ENCODE measurements at places on chromosomes 12 and 14.
A peak's percentile ranks its signal among the peaks of the same experiment; 100 is the strongest.

DNA sequence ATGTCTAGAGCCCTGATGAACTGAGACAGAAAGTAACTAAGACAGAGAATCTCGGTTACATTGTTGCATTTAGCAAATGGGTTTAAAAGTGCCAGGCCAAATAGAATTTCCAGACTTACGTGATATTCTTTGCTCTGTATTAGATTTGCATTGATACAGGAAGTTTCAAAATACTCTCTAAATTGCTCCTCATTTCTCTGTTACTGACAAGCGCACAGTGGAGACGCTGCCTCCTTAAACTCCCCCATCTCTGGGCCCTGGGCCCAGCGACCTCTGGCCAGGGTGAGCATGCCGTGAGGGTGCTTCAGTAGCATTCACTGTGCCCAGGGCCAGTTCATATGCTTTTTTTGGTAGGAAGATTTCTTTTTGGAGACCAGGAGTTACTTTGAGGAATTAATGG lies 22.9 kb upstream of the EVL start:
- no peak for DNase-seq

DNA sequence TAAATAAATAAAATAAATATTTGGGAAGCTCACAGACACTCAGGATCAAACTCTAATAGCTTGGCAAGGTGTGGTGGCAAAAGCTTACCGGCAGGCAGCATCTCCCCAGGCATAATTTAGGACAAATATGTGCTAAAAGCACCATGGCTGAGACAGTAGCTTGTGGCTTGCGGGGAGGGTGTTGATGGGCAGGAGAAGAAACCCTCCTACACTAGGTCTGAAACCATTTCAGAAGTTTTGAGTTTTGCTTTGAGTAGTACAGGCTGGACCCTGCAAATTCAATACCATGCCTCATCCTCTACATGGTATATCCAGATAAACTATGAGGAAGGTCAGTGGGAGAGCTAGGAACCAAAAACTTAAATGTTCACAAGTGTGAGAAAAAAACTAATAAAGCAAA lies 33.1 kb downstream of the MAP3K9 start:
- DNase-seq = no peak

DNA sequence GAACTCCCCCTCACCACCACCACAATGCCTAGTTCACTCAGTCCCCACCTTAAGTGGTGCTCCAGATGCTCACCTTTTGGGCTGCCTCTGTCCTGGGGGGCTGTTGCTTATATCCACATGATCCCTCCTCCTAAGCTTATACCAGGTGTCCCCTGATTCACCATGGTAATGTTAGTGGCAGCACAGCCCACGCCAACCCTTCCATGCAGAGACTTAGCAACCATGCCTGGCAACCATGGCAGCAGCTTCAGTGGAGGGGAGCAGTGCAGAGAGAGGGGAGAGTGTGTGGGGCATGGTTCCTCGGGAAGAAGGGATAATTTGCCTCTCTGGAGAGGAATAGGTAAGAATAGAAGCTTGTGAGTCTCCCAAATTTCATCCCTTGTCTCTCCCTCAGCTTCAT lies 1.2 kb upstream of the DDN start:
- no peak for DNase-seq

DNA sequence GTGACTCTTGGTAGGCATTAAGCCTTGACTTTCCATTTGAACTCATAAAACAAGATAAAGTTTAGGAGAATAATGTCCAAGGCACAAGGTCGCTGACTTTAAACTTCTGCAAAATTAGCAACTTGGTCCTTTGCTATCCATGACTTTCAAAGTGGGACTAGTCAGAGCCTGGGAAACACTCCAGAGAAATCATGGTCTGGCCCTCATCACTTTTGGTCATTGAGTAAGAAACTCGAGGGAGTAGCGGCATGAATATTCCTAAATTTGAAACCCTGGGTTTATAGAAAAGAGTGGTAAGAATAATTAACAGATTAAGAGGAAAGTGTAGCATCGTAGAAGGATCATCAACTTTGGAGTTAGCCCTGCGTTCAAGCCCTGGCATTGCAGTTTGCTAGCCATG lies 16.9 kb upstream of the APPL2 start:
- no peak for DNase-seq

DNA sequence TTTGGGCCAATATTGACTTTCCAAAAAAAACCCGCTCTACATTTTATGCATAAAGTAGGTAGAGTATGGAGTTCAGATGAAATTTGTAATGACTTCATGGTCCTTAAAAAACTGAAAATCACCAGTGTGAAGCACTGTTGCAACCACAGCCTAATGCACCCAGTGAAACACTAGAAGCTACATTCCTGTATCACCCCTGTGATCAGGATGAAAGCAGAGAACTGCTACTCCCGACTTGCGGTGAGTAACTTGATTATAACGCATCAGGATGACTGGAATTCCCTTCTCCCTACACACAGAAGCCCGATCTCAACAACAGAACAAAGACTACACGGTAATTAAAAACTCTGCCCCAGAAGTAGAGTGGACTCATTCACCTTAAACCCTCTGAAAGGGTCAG lies 33.8 kb downstream of the SPTB start:
- no peak for DNase-seq

GRCh38 chr14:71497645-71498086 lies 434.6 kb upstream of the RGS6 start:
- DNase-seq = peak; percentile 17

DNA sequence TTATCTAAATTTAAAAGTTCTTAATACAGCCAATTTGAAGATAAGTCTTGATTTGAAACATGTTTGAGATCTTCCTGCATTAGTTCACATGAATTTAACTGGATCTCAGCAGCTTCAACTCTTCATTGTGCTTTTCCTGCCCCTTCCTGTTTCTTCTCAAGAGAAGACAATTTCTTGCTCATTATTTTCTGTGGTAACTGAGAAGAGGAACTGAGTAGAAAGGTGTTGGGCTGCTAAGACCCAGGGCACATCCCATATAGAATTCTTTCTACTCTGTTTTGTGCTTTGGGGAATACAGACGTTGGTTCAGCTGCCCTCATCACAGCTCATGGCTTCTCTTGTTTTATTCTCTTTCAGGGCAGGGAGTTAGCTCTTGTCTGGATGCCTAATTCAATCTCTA lies 110.2 kb downstream of the SNAPC1 start:
- DNase-seq = no peak

GRCh38 chr12:114711689-114712152 lies 27.7 kb upstream of the TBX3 start:
- no peak for DNase-seq

DNA sequence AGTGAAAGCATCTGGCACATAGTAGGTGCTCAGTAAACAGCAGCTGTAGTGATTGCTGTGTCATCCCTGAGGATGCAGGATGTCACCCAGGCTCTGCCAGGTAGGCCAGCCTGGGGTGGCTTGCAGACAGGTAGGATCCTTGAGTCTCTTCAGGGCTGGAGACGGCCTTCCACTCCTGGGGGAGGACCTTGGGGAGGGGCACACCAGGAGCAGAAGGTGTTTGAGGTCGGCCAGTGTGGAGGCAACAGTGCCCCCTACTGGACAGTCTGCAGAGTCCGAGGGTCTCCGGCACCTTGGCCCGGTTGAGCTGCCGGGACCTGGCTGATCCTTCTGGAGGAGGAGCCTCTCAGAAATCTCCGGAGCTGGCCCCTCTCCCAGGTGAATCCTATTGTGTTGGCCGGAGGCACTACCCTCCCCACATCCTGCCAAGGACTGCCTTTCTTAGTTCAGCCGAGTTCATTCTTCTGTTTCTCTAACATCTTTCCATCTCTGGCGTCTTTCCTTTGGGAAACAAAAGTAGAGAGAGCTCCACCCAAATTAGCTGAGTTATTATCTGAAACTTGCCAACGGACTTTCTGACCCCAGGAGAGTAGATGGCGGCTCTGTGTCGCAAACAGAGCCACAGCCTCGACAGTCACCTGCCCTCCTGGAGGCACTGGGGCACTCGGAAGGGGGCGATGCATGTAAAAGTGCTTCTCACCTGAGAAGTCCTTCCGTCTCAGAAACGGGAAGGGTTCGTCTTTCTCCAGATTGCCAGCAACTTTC lies 41.8 kb upstream of the CLMN start:
- no peak for DNase-seq

DNA sequence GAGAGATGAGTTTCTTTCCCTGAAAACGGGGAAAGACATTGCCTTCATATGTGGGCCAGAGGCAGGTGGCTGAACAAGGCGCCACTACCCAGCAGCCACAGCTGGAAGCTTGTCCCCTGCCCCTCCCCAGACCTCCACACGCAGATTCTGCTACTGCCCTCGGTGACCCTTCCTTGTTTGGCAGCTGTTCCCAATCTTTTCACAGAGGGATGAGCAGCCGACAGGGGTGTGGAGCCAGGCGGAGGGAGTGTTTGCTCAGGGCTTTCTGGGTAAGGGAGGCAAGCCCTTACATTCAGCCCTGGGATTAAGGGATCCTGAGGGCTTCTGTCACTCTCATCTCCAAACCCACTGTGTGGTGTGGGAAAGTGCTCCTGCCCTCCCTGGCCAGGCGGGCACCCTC lies 4.5 kb upstream of the KRT4 start:
- no peak for DNase-seq

GRCh38 chr14:54686219-54686870 lies 119.4 kb downstream of the SAMD4A start:
- peak; percentile 46 for DNase-seq

DNA sequence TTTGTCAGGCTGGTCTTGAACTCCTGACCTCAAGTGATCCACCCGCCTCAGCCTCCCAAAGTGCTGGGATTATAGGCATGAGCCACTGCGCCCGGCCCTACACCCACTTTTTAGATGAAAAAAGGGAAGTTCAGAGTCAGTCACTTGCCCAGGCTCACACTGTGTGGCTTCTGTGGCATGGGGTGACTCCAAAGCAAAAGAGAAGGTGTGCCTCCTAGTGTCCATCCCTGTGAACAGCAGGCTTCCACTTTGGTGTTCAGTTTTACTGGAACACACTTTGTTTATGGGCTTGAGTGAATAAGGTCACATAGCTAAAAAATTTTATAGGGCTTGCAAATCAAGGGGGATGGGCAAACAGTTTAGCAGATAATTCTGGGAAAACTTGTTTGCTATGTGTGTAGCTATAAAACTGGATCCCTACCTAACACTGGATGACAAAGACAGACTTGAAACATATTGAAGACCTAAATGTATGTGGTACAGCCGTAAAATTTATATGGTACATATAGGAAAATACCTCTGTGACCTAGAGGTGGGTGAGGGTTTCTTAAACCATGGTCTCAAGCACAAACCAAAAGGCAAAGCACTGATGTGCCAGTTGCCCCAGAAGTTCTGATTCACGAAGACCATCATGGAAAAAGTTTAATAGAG lies 54.9 kb downstream of the EID3 start:
- DNase-seq = peak; percentile 43

- no peak for DNase-seq
These were observed 114.3 kb upstream of the PDZRN4 start for GRCh38 chr12:41073633-41074472.

- DNase-seq = no peak
These were observed 27.6 kb downstream of the SBNO1 start for GRCh38 chr12:123337070-123337469.

- no peak for DNase-seq
These were observed 7.4 kb upstream of the GAPDH start for GRCh38 chr12:6526766-6527525.
